ENCODE measurements at places on chromosomes 5 and 9.

DNA sequence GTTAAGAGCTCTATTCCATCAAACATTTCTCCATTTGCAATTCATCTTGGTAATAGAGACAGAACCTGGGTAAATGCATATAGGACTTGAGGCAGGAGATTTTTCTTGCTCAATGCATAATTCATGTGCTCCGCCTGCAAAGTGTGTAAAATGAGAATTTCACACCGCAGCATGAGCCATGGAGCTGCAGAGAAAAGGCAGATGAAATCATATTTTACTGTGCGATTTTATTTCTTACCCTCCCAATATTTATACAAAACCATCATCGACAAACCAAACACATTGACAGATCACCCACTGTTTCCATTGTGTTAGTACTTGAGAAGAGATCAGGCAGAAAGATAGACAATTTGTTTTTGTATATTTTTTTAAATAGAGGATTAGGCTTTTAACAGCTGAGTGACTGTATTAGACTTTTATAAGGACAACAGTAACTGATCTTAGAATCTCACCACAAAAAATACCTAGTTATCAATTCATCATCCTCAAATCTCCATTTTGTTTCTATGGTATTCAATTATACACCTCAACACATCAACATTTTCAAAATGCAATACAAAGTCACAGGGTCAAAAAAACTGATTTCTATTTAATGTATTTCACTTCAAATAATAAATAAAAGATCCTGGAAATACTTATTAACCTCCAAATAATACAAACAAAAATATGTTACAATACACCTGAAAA lies 191.1 kb downstream of the AP3B1 start:
- no peak for DNase-seq

DNA sequence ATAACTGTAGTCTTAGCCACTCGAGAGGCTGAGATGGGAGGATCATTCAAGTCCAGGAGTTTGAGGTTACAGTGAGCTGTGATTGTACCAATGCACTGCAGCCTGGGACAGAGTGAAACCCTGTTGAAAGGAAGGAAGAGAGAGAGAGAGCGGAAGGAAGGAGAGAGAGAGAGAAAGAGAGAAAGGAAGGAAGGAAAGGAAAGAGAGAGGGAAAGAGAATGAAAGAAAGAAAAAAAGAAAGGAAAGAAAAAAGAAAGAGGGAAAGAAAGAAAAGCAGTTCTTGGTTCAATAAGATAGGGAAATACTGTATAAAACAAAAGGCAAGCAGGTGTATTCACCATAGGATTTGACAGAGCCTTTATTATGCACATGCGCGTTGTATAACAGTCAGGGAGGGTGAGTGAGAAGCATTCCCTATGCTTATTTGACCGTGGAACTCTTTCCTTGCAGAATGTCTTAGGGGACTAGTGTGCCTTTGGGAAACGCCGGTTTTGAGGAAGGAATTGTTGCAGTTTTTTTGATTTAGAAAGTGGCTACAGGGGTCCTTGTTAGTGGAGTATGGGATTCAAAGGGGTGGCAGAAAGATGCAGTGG lies 42.0 kb downstream of the GSN start:
- no peak for DNase-seq

DNA sequence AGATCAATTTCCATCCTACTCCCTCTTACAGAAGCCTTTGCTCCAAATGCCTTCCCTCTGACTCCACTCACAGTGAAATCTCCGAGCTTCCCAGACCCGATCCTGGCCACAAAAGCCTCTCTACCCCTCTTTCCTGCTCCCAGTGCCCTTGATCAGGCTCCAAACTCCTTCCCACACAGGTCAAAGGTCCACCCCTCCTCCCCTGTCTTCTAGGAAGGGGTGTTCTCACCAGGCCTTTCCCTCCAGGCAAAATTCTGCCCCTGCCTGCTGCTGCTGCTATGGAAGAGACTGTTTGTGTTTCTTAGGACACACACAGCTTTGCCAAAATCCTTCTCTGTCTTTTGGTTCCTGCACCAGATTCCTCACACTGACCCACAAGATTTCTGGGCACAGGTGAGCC lies 85.8 kb upstream of the ALDH1A1 start:
- no peak for DNase-seq

DNA sequence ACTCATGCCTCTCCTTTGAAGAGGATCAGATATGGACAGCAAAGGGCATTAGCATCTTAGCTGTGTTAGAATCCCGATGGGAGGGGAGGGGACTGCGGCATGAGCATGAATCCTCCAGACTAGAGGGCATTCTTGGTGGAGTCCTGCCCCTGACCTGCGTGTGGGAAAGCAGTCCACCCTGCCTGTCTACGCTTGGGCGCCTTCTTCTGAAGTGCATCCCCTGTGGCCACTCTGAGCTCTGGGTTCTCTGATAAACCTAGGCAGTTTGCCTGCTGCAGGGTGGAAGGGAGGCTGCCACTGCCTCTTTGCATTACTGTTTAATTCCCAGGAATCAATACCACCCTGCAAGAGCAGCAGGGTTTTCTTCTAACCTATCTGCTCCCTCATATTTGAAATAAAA lies 169.3 kb downstream of the INSYN2B start:
- DNase-seq = no peak

- DNase-seq = no peak
These were observed 259.2 kb downstream of the ARRDC3 start for GRCh38 chr5:91123901-91124300.

DNA sequence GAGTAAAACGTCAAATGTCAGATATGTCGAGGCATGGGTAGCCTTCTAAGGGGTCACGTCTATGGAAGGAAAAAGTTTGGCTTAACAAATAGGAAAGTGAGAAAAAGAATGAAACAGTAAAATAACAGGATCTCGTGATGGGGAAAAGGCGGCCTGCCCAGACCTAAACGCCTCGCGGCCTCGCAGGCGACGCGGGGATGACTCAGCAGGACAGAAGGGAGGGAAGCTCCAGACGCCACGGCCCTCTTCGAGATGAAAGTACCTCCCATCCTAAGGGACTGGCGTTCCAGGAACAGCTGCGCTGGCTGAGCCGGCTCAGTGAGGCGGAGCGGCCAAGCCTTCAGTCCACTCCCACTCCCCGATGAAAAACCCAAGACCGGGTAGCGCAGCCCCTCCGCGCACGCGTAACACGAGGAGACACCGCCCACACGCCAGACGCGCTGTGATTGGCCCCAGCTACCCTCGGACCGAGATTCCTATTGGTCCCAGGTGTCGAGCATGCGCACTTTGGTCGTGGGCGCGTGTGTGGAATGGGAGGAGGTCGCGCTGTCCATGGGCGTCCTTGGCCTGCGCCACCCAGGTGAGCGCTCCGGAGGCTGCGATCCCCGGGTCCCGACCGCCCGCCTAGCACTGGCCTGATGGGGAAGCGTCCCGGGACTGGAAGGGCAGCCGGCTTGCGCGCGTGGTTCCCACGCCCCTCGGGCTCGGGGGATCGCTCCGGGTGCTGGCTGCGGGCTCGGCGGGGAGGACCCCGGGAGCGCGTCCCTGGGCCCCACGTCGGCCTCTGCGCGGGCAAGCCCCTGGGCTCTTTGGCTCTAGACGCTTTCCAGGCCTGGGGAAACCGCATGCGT lies 588.5 kb downstream of the MTRR start:
- DNase-seq = peak; percentile 91

- DNase-seq = no peak
These were observed at the start of gene DOK3 for GRCh38 chr5:177509381-177509951. DOK3 (minus strand) TSS chr5:177509826; CDS start chr5:177509540, 286 bp downstream.

DNA sequence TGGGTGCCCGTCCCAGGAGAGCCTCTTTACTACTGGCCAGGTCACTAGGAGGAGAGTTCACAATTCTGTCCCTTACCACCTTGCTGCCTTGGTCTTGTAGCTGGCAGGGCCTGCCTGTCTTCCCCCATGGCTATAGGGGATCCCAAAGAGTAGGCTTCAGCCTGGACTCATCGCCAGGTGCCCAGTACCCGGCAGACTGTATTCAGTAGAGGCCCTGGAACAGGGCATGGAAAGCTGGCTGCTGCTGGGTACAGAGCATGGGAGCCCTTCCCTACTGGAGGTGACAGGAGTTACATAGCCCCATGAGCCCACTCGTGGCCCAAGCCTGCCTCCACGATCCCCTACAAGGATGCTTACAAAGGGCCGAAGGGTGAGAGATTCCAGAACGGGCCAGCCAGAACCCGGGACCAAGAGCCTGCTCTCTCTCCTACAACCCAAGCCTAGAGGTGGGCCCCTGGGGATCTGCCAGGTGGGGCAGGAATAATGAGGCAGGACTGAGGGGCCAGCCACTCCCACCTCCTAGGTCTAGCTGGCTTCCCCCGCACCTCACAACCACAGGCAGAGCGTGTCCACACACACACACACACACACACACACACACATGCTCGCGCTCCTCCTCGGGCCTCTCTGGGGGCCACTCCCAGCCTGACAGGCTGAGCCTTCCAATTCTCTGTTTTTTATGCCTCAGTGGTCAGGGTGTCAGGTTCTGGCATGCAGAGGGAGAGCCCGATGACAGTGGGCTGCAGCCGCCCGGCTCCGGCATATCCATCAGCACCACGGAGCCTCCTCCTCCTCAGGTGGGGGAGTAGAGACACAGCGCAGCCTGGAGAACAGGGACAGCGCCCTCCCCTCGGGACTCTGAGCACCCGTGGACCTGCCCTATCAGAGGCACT lies 186.0 kb downstream of the PAX5 start:
- DNase-seq = peak; percentile 81

GRCh38 chr9:93468763-93469456 lies 15.5 kb upstream of the FAM120AOS start:
- DNase-seq = no peak

DNA sequence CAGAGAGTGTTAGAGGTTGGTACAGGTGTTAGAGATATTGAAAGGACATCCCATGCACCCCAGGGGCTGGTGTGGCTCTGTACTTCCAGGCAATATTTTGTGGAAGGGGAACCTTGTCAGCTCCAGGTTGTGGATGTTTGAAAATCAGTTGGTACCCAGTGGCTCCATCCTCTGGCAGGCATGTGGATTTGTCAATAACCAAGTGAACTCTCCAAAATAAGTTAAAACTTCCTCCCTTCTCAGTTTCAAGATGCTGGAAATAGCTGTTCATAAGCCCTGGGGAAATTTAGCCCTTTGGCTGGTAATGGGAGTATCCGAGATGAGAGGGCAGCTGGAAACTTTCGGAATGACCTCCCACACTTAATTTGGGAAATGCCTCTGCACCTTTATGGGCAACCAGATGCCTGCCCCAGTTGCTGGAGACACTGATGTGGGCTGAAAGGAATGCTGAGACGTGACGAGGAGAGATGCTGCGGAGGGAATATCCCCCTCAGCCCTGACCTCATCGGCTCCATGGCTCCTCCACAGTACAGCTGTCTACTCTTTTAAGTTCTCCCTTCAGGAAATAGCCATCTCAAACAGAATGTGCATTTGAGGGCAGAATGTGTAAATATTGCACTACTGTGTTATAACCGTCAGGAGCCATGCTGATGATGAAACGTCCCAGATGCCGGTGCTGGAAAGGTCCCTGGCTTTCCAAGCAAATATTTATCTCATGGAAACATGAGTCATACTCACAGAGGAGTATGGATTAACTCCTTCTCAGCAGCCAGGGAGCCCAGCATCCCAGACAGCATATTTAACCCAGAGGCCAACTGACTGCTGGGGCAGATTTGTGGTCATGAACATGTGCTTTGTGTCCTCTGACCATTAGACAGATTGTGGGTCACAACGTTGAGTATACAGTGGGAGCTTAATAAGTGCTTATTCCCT lies 29.5 kb downstream of the TGFBI start:
- DNase-seq = peak; percentile 61

Measured in NCI-H2029 (cell line).